Stromal cell of bone marrow (primary cell): ENCODE measurements at places on chromosomes 4 and X.

- DNase-seq = no peak
Observed at GRCh38 chr4:69750346-69750745, 10.1 kb downstream of the SULT1B1 start.

DNA sequence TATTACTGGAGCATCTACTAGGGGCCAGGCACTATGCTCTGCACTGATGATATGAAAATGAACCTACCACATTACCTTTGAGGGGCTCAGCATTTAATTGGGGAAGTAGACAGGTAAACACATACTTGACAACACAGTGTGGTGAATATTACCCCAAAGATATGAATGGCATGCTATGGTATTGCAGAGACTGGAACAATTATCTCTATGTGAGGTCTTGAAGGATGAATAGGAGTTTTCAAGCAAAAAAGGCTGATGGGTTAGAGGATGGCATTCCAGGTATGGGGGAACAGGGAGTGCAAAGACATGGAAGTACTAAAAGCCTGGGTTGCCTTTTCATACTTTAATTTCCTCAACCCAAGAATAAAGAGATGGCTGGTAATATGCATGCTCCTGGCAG is 59.1 kb upstream of the CAPN6 start:
- DNase-seq = no peak

- no peak for DNase-seq
Observed at GRCh38 chr4:44632733-44633132, 18.7 kb downstream of the YIPF7 start.

GRCh38 chr4:112978691-112979472 is 70.6 kb upstream of the ANK2 start:
- DNase-seq = peak; percentile 25

DNA sequence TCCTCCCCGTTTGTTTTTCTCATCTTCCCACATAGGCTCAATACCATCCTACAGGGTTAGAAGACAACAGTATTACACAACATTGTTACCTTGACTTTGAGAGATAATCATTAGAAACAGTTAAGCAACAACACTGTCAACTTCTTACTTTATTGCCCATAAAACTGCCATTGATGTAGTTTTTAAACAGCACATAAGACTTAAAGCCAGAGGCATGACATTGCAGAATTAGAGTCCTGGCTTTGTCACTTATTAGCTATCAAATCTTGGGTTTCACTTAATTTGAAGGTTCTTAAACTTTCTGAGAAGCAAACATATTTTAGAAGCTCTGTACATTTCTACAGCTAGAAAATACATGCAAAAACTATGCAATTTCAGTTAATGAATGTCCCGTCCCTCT is 41.8 kb downstream of the EIF4E start:
- no peak for DNase-seq

DNA sequence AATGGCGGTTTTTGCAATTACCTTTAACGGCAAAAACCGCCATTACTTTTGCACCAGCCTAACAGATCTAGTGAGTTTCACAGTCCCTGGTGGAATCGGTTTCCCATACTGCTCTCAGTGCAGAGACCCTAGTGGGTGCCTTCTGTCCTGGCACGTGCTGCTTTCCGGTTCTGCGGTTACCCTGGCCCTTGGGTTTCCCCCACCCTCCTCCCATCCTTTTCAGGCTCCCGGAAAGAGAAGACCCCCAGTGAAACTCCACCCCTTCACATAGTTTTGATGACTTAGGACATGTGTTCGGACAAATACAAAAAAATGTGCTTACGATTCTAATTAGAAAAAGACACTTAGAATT is 36.9 kb downstream of the NLGN3 start:
- DNase-seq = no peak

DNA sequence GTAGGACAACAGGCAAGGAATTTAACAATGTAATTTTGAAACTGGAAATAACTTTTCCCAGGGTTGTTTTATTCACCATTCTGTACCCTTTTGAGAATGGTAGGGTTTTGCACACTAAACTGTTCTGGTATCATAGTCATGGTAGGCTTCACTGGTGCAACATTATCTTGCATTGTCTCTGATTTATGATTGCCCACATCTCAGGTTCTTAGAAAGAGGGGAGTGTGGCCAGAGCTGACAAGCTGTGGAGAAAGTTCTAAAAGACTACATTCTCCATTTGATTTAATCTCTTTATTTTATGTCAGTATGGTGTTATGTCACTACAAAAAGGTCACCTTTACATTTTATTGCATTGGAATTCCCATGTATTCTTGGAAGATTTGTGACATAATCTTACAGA is 447.3 kb downstream of the GRIA2 start:
- no peak for DNase-seq

GRCh38 chrX:39650768-39651347 is 446.9 kb downstream of the BCOR start:
- no peak for DNase-seq
